ENCODE measurements at places on chromosomes 1 and 21.

GRCh38 chr1:244002721-244003120 is 48.4 kb upstream of the ZBTB18 start:
- no peak for DNase-seq

DNA sequence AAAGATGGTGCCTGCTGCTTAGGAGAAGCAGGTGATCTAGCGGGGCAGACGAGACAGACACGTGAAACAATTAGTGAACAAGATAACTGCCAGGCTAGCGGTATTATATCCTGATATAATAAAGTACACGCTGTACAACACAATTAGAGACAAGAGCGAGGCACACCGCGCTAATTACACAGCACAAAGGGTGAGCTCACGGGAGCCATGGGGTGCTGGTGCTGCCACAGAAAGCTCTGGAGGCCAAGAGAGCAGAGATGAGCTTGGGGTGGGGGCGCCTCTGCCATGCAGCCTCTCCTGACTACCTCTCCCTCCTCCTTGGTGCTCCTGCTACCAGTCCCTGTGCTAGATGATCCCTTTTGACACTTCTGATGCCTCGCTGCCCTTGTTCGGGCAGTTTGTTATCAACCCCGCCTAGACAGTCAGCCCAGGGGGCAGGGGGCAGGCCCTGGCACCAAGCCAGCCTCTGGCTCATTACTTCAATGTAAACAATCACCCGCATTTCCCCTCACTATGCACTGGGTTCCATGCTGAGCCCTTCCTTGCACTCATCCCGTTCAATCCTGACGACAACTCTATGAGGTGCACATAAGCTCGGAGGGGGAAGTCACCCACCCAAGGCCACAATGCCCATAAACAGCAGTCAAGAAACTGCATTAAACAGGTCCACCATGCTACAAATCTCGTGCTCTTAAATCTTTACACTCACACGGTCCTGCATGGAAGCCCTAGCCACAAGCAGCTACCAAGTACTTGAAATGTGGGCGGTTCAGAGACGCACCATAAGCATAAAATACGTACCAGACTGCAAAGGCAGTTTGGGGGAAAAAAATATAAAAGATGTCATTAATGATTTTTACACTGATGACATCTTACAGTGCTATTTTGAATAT is 103.0 kb downstream of the SSBP3 start:
- DNase-seq, result no peak

DNA sequence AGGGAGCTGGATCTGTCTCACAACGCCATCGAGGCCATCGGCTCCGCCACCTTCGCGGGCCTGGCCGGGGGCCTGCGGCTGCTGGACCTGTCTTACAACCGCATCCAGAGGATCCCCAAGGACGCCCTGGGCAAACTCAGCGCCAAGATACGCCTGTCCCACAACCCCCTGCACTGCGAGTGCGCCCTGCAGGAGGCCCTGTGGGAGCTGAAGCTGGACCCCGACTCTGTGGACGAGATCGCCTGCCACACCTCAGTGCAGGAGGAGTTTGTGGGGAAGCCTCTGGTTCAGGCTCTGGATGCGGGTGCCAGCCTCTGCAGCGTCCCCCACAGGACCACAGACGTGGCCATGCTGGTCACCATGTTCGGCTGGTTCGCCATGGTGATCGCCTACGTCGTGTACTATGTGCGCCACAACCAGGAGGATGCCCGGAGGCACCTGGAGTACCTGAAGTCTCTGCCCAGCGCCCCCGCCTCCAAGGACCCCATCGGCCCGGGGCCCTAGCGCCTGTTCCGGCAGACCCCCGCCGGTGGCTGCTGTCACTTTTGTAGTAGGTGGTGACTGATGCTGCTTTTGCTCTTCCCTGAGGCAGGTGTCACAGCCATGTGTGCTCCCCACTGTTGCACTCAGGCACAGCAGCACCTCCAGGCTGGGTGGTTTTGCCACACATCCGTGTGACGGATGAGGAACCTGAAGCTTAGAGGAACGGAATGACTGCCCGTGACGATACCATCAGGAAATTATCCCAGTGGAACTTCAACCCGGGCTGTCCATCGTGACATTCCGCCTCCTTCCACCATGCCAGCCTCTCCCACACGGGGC is 1.8 kb downstream of the LRRC3 start:
- DNase-seq, result no peak

DNA sequence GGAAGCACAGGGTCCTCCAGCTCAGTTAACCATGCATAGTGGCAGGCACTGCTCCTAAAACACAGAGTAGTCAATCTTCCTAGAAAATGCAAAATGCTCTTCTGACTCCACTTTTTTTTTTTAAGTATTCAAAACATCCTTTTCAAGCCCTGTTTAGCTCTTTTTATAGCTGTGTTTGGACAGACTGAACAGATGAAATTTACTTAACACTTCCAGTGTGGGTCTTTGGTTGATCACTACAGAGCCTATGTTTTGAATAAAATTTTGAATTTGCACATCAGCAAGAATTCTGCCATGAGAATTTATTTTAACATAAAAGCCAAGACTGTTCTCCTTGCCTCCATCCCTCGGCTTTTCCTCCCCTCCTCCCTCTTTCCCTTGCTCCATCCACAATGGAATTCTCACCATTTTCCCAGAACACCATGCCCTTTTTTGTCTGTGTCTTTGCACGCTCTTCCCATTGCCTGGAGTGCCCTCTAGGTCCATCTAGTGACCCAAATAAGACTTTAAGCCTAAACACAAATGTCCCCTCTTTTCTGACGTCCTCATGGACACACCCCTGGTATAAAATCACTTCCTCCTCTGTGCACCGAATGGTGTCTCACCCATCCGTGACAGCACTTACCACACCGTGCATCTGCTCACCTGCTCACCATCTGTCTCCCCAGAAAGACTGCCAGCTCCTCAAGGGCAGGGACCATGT is 24.0 kb upstream of the CPT2 start:
- peak; percentile 49 for DNase-seq

DNA sequence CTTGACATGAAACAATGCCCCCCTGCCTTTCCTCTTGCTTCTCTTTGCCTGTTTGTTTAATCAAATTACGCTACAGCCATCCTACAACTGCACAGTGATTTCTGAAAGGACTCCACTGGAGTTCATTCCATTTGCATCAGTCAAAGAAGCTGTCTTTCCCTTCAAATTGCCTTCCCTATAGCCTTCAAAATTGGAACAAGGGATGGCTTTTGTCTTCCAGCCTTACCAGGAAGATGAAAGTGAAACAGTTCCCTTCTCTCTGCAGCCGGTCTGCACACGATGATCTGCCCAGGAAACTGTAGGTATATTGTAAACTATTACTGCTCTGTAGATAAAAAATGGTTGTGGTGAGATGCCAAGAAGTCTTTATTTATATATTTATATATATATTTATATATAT is 65.6 kb upstream of the ETS2 start:
- peak; percentile 15 for DNase-seq

DNA sequence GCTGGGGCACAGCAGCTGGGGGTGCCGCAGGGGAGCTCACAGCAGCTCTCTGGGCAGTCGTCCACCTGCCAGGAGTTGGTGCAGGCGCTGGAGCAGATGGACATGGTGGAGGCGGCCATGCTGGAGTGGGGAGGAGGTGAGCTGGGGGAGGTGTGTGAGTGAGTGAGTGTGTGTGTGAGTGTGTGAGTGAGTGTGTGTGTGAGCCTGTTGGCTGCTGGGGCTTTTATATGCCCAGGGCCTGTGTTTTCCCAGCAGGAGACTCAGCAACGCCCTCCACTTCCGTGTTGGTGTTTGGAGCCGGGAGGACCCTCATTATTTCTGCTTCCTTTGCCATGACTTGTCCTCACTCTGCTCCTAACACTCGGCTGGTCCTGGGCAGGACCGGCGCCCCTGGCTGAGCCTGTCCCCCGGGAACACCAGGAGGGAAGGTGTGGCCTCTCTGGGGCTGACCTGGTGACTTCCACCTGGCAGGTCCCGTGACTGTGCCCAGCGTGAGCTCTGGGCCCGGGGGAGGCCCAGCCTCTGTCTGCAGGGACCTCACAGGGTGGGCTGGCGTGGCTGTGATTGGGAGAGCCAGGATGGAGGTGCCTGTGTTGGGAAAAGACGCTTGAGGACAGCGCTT is at the start of gene KRTAP10-2:
Gene KRTAP10-2 (minus strand): TSS at position 166 of the 622 bp plus-strand sequence. CDS start 47 bp downstream, at position 119.
- DNase-seq, result no peak
